ENCODE measurements at places on chromosomes 4 and X.

DNA sequence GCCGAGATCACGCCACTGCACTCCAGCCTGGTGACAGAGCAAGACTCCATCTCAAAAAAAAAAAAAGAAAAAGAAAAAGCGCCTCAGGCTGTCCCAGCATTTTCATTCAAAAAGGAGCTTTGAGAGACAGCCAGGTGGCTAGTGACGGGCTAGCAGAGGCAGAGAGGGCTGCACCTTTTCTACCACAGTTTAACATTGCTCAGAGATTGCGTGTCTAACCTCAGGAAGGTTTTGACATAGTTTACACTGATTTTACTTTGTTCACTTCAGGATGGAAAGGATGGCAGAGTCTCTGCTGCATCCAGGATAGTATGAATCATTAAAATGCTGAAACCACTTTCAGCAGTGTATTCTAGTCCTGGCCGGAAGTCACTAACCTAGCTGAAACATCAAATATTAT lies 28.1 kb downstream of the ZFP42 start:
- no peak for DNase-seq

DNA sequence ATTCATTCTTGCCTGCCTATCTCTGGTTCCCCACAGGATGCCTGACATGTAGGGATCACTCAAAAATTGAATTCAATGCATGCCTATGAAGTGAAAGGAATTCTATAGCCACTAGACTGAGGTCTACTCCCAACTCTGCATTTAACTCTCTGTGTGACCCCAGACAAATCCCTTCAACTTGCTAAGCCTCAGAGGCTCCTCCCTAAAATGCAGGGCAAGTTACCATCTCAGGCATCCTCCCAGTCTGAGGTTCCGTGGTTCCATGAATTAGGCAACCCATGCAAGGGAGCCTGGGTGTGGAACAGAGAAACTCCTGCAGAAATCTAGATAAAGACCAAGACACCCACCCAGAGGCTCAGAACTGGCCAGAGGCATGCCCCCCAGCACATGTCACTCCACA lies 6.6 kb downstream of the SRPX start:
- no peak for DNase-seq

- no peak for DNase-seq
Measured at GRCh38 chr4:26086621-26087441, 172.8 kb downstream of the SMIM20 start.

- no peak for DNase-seq
Measured at GRCh38 chr4:91064157-91064853, 937.1 kb downstream of the CCSER1 start.

DNA sequence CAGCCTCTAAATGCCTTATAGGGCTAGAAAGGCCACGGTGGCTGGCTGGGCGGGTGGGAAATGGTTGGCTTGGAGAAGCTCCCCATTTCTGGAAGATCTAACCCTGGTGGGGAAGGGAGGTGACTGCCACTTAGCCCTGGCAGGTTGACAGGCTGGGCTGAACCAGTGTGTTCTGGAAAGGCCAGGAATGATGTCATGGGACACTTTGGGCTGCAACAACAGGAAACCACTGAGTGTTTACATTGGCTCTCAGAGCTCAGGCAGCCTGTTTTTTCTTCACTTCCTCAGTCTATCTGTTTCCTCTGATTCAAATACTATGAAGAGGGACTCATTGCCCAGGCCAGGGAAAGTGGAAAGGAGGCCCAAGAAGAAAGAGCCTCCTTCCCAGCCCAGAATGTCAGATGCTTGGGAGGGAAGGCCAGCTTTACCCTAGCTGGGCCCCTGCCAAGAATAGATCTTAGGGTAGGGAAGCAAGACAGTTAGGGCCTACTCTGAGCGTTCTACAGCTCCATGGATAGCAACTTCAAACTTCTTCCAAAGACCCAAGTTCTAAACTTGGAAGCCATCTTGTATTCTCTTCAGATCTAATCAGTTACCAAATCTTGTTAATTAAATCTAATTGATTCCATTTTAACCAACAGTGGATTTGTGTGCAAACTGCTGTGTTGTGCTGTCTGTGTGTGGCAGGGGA lies 65.8 kb upstream of the MSN start:
- no peak for DNase-seq

GRCh38 chrX:18166068-18166467 lies 54.6 kb downstream of the BEND2 start:
- DNase-seq: no peak

DNA sequence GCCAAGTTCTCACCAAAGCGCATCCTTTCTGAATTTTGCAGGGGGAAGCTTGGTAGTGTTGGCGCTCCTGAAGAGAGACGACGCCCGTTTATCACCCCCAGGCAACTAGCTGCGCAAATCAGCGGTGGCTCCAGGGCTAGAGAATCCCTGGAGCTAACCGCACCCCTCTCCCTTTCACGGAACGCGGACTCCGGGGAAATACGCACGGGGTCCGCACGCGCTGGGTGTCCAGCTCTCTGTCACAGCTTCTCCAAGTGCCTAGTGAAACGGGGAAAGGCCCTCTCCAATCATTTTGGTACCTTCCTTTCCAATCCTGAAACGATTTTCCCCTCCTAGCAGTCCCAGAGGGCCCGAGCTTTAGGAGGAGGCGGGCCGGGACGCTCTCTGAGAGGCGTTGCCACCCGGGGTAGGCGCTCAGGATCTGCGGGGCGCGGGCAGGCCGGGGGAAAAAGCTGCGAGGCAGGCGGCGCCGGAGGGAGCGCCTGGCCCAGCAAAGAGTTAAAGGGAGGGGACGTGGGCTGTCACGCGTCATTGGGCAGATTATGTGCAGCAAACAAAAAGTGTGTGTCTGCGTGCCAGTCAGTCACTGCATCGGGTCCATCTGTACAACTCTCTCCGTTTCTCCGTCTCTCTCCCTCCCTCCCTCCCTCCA lies at the start of gene PRDM8:
Gene PRDM8, plus strand, starts transcription at position 582 of the 652 bp plus-strand sequence. CDS start 2,578 bp downstream, outside the sequence.
- no peak for DNase-seq

DNA sequence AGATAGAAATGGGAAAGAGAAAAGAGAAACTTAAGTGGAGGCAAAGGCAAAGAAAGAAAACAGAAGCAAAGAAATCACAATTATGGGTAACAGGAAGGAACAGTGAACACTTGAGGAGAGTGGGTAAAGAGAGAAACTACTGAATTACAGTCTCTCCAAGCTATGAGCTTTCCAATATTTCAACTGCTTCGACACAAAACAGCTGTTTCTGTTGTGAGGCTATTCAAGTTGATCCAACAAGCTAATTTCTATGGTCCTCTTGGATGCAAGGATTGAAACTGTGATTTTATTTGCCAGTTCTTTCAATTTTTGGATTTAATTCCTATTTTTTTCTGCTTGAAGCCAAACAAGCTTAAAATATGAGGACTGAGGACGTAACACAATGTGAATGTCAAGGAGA lies 80.5 kb upstream of the ADGRA3 start:
- DNase-seq: no peak

Data from activated gamma-delta T cell treated with anti-CD3 and anti-CD28 coated beads, Interleukin-2, amount 50 U/mL, for 16 hours (primary cell).